RWPE2 (cell line): ENCODE measurements at places on chromosomes 2 and 18.

GRCh38 chr18:75066936-75067335 is 142.0 kb downstream of the PTGR3 start:
- DNase-seq = no peak

DNA sequence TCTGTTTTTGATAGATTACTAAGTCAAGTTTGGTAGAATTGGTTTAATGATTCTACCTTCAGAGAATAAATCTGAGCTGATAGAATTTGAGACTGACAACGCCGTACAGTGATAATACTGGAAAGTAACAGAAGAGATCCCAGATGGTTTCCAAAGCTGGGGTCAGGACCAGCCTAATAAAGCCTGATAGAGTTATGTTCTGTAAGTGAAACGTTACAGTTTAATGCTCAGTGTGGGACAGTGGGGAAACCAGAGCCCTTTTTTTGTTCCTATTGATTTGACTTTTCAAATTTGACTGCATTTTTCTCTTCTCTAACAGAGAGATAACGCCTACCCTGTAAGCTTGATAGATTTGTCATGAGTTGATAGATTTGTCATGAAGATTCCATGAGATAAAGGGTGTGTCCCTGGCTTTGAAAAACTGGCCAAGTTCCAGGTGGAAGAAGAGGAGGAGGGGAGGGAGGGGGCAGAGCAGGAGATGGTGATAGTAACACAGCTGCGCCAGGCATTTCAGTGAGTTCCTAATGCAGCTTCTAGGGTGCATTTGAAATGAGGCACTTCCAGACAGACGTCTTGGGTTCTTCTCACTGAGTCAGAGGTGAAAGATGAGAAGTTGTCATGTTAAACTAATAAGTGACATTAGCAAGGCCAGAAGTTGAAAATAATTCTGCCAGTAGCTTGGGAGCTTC is 65.1 kb downstream of the CERS6 start:
- no peak for DNase-seq

- DNase-seq = no peak
These were observed 696.3 kb downstream of the BCL11A start for GRCh38 chr2:59857109-59857508.

DNA sequence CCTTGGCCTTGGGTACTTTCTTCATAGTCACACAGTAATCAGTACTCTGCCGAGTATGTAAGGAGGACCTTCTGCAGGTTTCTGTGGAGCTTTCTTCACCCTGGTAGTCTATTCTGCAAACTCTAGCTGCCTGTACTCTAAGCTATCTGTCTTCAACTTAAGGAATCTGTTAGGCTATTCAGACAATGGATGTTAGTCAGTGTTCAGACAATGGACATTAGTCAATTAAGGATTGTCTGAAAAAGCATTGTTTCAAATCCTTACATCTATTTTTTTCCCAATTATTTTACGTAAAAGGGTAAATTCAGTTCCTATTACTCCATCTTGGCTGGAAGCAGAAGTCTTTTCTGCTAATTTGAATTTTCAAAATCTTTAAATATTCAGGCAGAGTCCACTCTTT is 75.7 kb downstream of the WDR7 start:
- DNase-seq = no peak

GRCh38 chr2:190277234-190278112 is 42.2 kb downstream of the HIBCH start:
- no peak for DNase-seq

DNA sequence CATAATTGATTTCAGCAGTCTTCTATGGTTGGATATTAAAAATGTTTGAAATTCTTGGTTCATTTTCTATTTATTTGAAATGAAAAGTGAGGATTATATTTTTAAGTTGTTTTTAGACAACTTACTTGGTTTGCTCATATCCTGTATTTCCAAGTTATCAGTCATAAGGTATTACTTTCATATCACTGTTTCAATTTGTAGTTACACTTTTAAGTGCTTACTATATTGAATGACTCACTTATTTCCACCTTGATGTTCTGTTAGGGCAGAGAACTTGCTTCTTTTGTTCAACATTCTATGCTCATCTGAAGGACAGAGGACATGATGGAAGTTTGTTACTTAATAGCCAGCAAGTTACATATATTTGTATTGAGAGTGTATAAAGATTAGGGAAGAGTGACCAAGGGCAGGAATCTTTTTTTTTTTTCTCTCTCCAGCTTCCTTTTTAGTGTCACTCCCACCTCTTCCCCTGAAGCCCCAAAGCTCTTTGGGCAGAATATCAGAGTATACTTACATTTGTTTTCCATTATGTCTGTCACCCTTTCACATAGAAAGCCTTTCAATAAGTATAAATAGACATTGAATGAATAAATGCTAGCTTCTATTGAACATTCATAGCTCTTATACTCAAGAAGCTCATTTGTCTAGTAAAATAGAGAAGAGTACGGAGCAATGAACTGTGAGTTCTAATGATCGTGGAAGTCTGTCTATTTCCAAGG is 28.1 kb downstream of the PIK3C3 start:
- no peak for DNase-seq

DNA sequence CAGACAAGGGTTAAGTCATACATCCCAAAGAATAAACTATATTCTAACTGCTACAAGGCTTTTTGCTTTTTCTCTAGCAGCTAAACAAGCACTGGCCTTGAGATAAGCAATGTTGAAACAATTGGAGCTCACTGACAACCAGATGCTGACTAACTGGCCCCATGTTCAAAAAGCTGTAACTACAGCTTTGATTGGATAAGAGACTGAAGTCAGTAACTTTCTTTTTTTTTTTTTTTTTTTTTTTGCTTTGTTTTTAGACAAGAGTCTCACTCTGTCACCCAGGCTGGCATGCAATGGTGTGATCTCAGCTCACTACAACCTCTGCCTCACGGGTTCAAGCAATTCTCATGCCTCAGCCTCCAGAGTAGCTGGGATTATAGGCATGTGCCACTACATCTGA is 45.4 kb upstream of the TMEM163 start:
- no peak for DNase-seq

- DNase-seq = peak; percentile 79
These were observed 4.5 kb downstream of the KIF3C start for GRCh38 chr2:25977768-25978167.

DNA sequence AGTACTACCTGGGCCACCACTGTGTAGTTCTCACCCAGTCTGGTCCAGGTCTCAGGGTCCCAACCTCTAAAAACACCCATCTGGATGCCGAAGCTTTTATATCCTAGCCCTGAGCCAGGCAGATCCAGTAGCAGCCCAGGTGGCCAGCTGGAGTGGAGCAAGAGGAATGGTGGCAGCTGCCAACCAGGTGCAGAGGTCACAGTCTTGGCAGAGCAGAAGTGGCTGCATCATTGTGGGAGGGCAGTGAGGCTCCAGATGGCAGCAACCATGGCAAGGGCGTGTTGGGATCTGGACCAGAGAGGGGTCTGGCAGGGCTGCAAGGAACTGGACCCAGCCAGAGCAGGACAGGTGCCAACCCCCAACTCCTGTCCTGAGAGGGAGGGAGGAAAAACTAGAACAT is 72.2 kb upstream of the AGAP1 start:
- no peak for DNase-seq

DNA sequence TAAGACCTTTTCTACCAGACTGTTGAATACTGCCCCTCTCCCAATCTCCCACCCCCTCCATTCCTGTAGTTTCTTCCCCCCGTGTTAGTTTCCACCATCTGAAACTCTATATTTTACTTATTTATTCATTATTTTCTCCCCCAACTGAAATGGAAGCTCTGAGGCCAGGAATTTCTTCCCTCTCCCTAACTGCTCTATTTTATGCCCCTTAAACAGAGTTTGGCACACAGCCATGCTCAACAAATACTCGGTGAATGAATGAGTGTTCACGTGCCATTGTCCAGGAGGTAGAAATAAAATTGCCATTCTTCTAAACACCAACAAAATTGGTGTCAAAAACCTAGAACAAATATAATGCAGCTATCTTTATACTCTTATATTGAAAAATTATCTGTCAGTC is 5.6 kb downstream of the ITGB1BP1 start:
- DNase-seq = no peak

- no peak for DNase-seq
These were observed 310.3 kb upstream of the DLGAP1 start for GRCh38 chr18:4765401-4765800.

GRCh38 chr18:74524097-74524496 is 10.2 kb upstream of the CNDP1 start:
- no peak for DNase-seq

- no peak for DNase-seq
These were observed 56.7 kb downstream of the LBH start for GRCh38 chr2:30287857-30288513.

- DNase-seq = no peak
These were observed 13.3 kb upstream of the ZEB2 start for GRCh38 chr2:144533221-144533620.

- no peak for DNase-seq
These were observed 7.6 kb downstream of the DLX1 start for GRCh38 chr2:172092716-172093415.

GRCh38 chr2:162974771-162975170 is 136.2 kb upstream of the KCNH7 start:
- DNase-seq = no peak

- DNase-seq = no peak
These were observed 81.2 kb upstream of the STK17B start for GRCh38 chr2:196252408-196253115.

- no peak for DNase-seq
These were observed 6.7 kb downstream of the TMEM214 start for GRCh38 chr2:27039426-27039825.

DNA sequence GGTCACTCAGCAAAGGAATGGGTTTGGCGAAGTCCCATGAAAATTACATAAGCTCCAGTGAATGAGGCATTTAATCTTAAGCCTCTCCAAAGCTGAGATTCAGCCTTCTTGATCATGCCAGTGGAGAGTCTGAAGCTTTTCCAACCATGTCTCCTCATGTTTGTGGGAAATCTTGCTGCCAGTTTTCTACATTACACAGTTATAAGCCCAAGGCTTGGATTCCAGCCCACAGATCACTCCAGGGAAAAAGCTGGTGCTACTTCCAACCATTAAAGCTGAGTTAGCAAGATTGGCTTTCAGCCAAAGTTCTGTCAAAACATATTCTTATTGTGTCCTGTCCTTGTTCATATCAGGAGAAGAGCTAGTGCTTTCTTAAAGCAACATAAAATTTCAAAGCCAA is 293.8 kb downstream of the LRRTM4 start:
- DNase-seq = no peak

GRCh38 chr2:203918264-203918663 is 18.3 kb upstream of the ICOS start:
- DNase-seq = no peak

DNA sequence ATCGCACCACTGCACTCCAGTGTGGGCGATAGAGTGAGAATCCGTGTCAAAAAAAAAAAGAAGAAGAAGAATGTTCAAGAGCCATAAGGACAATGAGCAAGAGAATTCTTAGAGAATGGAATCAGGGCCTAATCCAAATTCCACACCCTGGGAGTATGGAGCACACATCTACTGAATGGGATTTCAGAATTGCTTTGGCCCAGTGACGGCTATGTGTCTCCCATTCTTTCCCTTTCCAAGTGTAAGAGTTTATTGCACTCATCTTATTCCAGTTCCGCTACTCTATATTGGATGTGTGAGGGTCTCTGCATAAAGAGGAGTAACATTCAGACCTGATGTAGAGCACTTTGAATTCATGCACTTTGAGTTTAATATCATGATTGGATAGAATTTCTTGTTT is 5.9 kb upstream of the RBM43 start:
- DNase-seq = no peak

DNA sequence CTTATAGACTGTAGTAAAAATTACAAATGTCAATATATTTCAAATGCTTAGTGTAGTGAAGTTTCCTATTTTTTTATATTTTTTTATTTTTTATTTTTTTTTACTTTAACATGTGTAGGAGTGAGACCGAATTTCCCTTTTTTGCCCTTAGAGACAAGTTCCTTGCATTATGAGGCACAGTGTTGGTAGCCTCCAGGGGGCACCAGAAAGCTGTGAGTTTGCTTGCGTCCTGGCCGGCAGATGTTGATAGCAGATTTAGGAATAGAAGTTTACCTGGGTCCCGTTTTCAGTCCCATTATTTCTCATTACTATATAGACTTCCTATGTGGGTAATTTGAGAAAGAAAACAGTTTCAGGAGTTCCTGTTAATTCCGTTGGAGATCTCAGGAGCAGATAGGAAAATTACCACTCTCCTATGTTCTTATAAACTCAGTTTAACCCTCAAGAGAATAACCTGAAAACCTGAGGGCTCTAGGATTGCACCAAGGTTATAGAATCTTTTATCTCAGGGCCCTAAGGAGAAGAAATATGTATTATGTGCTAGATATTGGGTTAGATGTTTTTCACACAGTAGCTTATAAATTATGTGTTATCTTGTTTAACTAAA is 157.5 kb upstream of the SESTD1 start:
- DNase-seq = no peak

- no peak for DNase-seq
These were observed 1629.7 kb upstream of the TMEFF2 start for GRCh38 chr2:193824474-193824873.

GRCh38 chr2:12047761-12048160 is 301.3 kb downstream of the LPIN1 start:
- no peak for DNase-seq

DNA sequence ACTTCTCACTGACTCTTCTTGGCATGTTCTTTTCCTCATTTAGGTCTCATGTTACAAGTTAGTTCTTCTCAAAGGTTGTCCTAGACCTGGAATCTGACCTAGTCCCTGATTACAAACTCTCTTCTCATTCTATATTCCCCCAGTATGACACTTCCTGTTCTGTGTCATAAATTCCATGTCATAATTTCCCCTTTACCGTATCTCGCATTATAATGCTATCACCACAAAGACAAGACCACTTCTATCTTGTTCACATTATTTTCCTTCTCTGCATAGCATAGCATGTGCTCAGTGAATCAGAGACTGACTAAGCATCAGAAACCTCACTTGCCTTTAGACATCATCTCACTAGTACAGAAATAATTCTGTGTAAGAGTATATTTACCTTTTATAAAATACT is 63.6 kb upstream of the CAVIN2 start:
- DNase-seq = no peak

DNA sequence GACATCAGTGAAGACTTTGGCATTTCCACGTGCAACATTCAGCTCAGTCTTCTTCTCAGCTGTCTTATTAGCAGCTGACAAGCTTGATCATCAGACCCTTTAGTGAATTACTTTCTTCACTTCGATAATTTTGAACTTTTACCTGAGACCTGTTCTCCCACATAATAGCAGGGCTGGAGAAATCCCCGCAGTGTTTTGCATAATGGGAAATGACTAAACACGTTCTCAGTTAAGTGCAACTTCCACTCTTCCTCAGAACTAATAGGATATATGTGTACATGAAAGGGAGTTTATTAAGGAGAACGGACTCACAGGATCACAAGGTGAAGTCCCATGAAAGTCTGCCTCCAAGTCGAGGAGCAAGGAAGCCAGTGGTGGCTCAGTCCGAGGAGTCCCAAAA is 28.8 kb upstream of the MBP start:
- DNase-seq = no peak

- no peak for DNase-seq
These were observed 147.3 kb downstream of the BCL11A start for GRCh38 chr2:60406192-60406591.
